ENCODE measurements at places on chromosomes 3 and 15.

GRCh38 chr3:66938338-66938963, 59.7 kb upstream of the KBTBD8 start:
- peak; percentile 86 for DNase-seq

GRCh38 chr3:8550611-8551010, 49.0 kb downstream of the LMCD1 start:
- DNase-seq = no peak

DNA sequence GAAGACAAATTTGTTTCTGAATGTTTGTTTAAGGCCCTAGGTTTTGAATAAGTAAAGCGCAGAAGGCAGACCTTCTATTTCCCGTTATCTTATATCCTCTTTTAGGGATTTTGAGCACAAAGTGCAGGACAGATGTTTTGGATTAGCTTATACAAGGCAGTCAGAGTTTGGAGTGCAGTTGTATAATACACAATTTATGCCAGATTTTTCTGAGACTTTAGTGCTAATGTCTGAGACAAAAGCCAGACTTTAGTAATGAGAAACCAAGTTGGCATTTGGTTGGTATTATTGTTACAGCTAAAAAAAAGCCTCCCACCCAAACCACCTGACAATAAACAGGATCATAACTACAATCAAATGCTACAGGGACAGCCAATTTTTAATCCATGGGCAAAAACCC, 309.9 kb upstream of the SATB1 start:
- no peak for DNase-seq

DNA sequence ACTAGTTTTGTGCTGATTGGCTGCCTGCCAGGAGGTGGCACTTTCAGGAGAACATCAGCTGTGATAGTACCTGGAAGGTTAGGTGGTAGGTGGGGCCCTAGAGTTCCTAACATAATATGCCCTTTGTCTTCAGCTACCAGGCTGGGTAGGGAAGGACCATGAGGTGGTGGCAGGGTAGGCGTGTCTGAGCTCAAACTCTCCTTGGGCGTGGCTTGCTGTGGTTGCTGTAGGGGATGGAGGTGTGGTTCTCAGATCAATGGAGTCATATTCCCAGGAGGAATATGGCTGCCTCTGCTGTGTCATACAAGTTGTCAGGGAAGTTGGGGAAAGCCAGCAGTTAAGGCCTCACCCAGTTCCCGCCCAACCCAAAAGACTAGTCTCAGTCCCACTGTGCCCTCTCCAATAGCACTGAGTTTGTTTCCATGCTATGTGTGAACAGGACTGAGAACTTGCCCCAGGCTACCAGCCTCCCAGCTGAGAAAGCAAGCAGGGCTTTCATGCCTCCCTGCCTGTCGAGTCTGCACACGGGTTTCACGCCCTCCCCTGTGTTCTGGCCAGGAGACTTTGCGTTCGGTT, 107.7 kb downstream of the CHCHD4 start:
- no peak for DNase-seq

DNA sequence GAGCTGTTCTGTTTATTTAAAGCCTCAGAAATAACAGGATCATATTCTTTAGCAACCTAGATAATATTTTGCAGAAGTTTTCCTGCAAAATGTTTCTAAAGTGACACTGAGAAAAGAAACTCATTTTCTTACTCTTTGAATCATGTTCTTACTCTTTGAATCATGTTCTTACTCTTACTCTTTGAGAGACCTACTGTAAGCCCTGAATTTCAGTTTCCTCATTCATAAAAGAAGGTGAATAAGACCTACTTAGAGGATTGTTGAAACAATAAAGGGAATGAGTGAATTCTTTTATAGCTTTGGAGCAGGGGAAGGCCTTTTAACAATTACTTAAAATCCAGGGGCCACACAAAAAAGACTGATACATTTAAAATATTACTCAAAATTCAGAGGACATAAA, 221.7 kb upstream of the CMC1 start:
- DNase-seq = no peak

DNA sequence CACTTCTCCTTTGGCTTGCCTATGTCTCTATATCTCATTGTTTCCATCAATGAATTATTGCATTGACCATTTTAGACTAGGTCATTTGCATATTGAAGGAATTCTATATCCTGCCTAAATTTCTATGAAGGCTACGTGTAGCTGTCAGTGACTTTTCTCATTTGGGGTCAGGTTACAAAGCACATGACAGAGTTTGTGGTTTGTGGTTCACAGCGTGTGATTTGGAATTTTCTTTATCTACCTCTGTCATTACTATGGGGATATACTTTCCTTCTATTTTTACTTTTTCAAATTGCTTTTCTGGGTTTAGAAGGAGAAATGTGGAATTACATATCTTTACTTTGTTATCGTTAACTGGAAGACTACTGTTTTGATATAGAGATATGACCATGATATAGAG, 317.3 kb upstream of the CFAP20DC start:
- DNase-seq = peak; percentile 24

- no peak for DNase-seq
These were observed 108.0 kb downstream of the SERPINI1 start for GRCh38 chr3:167843481-167843880.

DNA sequence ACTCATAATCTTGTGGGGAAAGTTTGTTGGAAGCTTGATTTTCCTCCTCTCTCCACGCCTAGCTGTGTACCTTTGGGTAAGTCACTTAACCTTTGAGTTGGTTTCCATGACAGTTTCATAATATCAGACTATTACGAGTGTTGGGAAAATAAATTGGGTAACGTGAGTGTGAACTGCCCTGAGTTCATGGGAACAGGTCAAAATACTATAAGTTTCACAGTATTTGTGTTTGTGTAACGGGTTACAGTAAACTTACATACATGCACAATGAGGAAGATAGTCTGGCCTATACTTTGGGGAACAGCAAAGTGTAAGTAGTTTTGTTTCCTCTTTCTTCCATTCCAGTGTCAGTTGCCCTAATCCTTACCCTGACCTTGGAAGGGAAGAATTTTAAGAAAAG, 509.9 kb downstream of the MECOM start:
- DNase-seq = no peak

DNA sequence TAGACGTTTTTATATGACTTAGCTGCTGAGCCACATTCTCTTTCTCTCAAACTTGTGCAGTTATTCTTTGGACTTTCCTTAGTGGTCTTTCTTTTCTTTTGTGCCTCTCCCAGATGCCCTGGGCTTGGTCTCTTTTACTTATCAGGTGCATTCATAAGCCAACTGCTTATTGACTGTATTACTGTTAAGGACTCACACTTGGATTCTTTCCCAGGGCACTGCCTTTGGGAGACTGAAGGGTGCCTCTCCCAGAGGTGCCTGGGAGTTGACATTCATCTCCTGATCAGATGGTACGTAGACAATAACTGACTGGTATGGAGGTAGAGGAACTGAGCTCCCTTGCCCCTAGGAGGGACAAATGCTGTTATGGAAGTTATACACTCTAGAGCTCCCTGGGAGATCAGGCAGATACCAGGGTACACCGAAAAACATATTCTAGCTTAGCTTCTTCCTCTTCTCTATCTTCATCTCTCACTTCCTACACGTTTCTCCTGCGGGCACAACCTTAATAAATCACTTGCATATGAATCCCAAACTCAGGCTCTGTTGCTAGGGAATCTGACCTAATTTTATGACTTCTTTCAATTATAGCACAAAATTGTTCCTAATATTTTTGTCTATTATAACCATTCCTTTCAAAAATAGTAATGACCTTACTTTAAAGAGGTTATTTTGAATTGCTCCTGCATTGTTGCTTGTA, 24.7 kb downstream of the PARP15 start:
- DNase-seq = no peak

GRCh38 chr3:172586436-172586835, 63.2 kb upstream of the TNFSF10 start:
- DNase-seq = no peak

Data from mesendoderm (in vitro differentiated cells).